ENCODE measurements at places on chromosomes 13 and 19.

- no peak for DNase-seq
Observed at GRCh38 chr19:56946159-56946558, 105.6 kb upstream of the PEG3 start.

GRCh38 chr13:58573743-58574142 is 942.2 kb downstream of the PCDH17 start:
- no peak for DNase-seq

DNA sequence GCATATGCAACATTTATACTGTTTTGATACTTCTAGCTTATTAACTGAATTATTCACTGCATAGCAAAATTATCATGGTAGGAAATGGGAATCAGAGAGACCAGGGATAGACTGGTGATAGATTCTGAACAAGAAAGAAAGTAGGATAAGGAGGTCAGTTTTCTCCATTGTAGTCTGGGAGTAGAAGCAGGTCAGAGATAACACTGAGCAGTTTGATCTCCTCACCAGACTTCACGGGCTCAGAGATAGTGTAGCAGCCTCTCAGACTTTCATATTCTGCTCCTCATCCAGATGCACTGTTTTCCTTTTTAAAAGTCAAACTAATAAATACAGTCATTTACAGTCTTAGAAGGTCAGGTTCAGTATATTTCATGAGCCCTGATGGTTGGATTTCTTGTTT is 56.0 kb upstream of the MYO16 start:
- DNase-seq: no peak

DNA sequence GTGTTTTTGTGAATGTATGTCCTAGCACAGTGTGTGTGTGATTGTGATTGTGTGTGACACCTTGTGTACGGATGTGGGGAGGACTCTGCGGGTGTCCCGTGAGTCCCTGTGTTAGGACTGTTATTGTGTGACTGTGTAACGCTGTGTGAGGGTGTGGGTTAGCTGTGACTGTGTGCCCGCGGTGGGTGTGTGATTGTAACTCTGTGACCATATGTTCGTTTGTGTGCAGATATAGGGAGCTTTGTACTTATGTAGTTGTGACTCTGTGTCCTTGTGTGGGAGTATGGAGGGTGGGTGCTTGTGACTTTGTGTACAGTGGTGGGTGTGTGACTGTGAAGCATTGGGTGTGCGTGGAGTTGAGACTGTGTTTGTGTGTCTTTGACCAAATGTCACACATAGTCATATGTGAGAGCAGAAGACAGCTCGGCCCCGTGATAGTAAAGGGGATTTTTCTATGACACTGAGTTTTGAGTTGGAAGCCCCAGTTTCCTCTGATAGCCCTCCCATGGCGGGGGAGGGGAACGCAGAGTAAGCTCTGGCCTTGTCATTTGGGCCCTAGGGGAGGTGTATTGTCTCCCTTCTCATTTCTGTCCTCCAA is 949 bp upstream of the ZNF260 start:
- no peak for DNase-seq

- peak; percentile 83 for DNase-seq
Observed at GRCh38 chr19:4284176-4284958, 5.3 kb downstream of the SHD start.

GRCh38 chr13:99176309-99177276 is 24.1 kb upstream of the UBAC2 start:
- peak; percentile 63 for DNase-seq

DNA sequence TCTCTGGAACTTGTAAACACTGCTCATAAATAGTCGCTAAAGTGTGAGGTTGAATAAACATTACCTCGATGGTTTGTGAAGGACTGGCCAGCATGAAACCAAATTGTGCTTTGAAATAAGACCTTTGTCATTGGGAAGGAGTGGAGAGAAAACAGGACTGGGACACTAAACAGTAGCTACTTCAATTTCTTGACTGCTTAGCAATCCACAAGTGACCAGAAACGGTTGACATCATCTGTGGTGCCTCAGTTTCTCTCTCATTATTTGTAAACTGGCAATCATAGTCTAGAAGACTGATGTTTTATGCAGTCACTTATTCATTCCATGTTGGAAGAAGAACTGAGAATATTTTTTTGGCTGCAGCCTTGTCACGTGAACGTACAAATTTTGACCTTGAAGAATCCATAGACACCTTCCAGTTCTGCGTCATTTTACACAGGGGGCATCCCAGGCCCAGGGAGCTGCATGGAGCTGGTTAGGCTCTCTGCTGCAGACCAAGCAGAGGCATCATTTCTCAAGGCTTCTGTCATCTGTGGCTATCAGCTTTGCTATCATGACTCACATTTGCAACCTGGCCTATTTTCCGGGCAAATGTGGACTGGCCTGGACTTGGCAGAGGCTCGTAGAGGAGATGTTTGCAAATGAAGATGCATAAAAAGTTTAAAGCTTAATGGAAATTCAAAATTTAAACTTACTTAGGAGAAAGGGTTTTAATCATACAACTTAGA is 391.8 kb downstream of the FGF9 start:
- DNase-seq: no peak

- DNase-seq: no peak
Observed at GRCh38 chr13:98489446-98490194, 87.3 kb downstream of the STK24 start.

- no peak for DNase-seq
Observed at GRCh38 chr19:15253061-15253460, 20.8 kb upstream of the EPHX3 start.

DNA sequence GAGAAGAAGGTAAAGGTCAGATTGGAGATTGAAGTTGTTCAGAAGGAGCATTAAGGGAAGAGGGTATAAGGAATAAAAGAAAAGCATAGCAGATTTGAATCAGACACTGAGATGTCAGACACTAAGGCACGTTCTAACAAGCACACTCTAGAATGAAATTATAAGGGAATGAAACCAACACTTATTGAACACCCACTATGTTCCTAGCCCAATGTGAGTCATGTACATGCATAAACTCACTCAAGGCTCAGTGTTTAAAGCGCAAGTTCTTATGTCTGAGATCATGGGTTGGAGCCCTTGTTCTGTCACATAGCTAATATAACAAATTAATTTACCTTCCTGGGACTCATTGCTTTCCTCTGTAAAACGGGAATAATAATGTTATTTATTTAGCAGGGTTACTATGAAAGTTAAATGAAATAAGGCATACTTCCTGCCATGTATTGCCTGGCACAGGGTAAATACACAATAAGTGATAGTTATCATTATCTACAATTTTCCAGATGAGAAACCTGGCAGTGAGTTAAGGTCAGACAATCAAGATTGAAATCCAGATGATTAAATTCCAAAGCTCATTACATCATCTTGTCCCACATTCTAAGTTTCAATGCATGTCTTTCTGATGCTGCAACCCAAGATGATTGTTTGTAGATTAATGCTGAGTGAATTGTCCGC is 68.3 kb upstream of the DACH1 start:
- no peak for DNase-seq

DNA sequence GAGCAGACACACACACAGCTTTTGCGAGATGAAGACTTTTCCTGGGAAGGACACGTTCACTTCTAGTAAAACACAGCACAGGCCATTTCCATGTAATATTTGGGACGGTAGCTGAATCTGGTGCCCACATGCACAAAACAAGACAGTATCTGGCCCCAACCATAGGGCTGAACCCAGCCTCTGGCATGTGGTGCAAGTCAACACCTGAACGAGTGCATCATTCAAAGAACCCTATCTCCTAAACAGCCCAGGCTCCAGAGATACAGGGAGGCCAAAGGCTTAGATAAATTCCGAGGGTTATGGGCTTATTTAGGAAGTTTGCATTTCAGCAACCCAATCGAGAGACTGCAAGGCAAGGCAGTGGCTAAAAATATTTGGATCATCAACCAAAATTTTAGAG is 2.7 kb upstream of the TFDP1 start:
- DNase-seq: no peak

- DNase-seq: no peak
Observed at GRCh38 chr13:86201477-86201876, 402.3 kb upstream of the SLITRK6 start.

DNA sequence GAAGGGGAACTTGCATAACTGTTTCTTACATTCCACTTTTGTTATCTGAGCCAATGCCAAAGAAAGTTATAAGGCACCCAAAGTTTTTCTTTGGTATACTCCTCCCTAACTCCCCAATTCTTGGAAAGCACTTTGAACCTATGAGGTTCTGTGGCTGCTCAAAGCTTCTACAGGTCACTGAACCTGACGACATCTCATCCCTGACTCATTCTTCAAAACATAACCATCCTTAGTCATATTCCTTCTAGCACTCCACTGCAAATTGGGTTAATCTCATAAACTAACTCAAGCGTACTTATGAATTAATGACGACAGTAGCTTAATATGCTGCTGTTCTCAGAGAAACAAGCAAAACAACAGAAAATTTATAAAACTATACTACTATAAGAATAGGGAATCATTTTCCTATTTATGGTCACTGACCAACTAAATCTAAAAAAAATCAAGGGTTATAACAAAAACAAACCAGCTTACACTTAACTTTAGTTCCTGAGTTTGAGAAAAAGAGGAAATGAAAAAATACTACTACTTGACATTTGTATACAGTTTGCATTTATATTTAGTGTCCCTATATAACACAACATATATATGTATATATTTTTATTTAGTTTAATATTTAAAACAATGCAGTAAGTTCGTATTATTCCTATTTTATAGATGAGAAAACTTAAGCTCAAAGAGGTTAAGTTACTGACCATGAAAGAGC is 69.1 kb downstream of the CAB39L start:
- peak; percentile 47 for DNase-seq

GRCh38 chr19:30547246-30547645 is 175.1 kb downstream of the ZNF536 start:
- no peak for DNase-seq

- no peak for DNase-seq
Observed at GRCh38 chr19:5947435-5947834, 30.5 kb downstream of the RANBP3 start.

DNA sequence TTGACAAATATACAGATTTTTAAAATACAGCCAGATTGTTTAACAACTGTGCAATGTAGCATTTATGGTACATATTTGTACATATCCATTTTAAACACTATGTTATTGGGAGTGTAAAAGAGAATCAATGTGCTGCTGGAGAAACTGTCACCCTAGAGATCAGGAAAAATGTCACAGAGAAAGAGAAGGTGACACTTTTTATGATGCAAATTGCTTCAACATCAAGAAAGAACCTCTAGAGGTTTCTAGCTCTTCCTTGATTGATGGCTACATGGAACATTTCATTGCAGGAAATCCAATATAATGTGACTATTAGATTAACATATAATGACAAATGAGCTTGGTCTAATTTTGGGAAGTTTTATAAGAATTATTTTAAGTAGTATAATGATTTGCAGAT is 1491.2 kb upstream of the PCDH20 start:
- no peak for DNase-seq

GRCh38 chr13:50361282-50361681 is 346.0 kb downstream of the KCNRG start:
- no peak for DNase-seq

GRCh38 chr13:29162638-29163235 is 342.6 kb downstream of the MTUS2 start:
- no peak for DNase-seq

GRCh38 chr19:48606463-48607358 is at the start of gene SPACA4:
Gene SPACA4, plus strand, starts transcription at chr19:48606742. Its CDS starts 237 bp downstream, at chr19:48606979.
- DNase-seq: no peak

GRCh38 chr13:52903320-52903719 is 54.9 kb upstream of the PCDH8 start:
- no peak for DNase-seq

DNA sequence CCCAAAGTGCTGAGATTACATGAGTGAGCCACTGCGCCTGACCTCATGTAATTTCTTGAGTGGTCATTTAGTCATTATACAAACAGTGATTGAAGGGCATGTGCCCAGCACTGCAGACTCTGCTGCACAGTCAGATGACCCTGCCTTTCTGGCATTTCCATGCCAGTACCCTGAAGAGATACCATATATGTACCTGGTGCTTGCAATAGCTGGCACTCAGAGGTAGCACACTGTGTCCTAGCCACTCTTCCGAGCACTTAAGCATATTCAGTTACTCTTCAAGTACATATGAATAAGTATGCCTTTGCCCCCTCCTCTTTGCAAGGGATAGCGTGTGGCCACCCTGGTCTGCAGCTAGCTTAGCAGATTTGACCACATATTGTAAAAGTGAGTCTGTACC is 15.5 kb downstream of the STX10 start:
- no peak for DNase-seq

DNA sequence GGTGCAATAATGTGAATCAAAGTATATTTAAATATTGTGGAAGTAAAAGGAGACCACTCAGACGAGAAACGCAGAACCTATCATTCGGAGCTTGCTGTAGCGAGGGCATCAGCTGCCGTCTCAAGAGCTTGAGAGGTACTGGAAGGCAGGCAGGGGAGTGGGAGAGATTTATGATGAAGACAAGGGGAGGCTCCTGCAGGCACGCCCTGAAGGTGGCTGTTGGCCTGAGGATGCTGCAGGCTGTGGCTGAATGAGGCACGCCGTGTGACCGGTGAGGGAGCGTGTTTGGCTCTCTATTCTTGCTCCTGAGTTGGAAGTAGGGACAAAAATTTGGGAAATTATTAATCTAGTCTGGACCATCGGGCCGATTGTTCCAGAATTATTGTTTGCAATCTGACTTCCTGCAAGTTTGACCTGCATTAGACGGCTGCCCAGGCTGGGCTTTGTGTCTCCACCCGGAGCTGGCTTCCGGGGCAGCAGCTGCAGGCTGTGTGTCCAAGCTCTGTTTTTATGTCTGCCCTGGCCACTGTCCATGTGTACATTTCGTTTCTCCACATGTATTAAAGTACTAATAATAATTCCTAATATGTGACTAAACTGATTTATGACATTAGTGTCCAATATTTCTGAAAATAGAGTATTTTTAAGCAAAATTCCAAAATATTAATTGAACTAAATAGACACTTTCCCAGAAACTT is 91.1 kb upstream of the ANKRD10 start:
- DNase-seq: no peak

- no peak for DNase-seq
Observed at GRCh38 chr13:98521461-98522247, 55.3 kb downstream of the STK24 start.

Measured in SW480 (cell line).